ENCODE measurements at places on chromosomes 16 and 17.

- DNase-seq: no peak
Observed at GRCh38 chr17:54046570-54046969, 223.8 kb downstream of the KIF2B start.

GRCh38 chr16:53734908-53735307 lies 31.0 kb downstream of the FTO start:
- DNase-seq: no peak

GRCh38 chr16:23917621-23918020 lies 81.8 kb downstream of the PRKCB start:
- DNase-seq: no peak

- peak; percentile 36 for DNase-seq
Observed at GRCh38 chr16:84228256-84228838, 11.5 kb downstream of the KCNG4 start.

- no peak for DNase-seq
Observed at GRCh38 chr17:49132699-49133364, at the start of gene B4GALNT2. B4GALNT2 (plus strand) TSS chr17:49132769; CDS start chr17:49132793, 24 bp downstream.

DNA sequence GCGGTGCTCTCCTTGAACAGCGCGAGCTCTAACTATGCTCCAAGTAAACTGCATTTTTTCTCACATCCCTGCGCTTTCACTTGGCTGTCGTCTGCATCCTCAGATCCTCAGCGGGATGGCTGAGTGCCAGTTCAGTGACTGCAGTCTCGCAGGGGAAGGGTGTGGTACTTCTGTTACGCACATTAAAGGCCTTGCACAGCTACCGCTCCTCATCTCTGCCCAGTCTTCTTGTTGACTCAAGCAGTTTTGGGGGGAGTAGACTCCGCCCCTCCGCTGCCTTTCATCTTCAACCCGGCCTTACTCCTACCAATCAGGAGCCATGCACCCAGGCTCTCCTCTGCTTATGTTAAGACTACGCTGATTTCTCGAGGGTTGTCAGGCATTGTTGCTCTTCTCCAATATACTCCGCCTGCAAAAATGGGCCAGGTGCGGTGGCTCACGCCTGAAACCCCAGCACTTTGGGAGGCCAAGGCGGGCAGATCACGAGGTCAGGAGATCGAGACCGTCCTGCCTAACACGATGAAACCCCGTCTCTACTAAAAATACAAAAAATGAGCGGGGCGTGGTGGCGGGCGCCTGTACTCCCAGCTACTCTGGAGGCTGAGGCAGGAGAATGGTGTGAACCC lies 10.0 kb downstream of the ATP5PD start:
- peak; percentile 65 for DNase-seq

- no peak for DNase-seq
Observed at GRCh38 chr17:38925263-38925995, at the start of gene LASP1NB. LASP1NB (plus strand) TSS chr17:38925614.

DNA sequence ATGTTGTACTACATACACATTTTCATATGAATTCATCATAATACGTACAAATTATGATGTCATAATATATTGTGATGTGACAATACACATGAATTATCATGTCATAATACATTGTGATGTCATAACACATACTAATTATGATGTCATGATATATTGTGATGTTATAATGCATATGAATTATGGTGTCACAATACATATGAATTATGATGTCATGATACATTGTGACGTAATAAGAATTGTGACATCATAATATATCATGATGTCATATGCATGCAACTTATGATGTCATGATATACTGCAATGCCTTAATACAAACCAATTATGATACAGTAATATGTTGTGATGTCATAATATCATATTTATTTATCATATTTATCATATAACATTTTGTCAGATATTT lies 2074.3 kb downstream of the TP53TG3F start:
- DNase-seq: no peak

Data from HS-5 (cell line).